ENCODE measurements at places on chromosomes 13 and 19.

DNA sequence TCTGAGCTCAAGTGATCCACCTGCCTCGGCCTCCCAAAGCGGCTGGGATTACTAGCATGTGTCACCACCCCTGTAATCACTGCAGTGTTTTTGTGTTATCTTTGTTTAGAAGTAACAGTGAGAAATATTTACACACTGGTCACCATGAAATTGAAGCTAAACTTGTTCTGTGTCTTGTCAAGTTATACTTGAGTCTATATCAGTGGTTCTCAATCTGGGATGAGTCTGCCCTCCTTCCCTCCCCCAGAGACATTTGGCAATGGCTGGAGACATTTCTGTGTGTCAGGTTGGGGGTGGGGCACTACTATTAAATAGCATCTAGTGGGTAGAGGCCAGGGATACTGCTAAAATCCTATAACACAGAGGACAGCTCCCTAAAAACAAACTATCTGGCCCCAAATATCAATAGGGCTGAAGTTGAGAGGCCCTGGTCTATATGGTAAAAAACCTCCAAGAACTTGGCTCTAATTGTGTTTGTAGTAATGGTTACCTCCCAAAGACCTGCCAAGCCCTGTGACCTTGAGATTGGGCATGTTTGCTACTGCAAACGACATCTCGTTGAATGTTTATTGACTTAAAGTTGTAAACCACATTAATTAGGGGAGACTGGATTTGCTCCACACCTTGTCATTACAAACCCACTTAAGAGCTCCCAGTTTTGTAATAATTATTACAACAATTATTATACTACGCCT lies 6.9 kb downstream of the CTU1 start:
- DNase-seq = no peak

DNA sequence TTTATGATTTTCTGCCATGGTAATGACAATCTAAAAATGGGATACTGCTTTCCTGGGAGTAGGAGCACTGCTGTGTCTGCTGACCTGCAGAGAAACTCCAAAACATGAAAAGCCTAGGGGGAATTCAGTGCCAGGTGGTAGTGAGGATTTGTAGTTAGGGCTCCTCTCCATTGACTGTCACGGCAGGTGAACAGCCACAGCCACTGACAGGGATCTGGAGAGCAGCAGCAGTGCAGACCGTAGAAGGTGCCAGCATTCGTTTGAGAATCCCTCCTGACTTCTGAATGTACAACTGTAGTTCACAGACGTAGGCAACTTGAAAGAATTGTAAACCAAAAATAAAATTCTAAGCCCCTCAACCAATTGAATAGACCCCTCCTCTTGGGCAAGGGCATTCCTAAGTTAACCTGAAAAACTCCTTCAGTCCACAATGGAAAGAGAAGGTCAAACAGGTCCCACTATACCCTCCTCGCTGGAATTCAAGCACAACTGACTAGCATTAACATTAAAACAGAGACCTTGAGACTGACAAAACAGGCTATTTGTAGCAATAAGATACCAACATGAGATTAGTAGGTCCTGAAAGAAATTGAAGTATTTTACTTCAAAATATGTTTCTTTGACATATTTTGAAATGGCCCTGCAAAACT lies 1328.8 kb downstream of the OLFM4 start:
- DNase-seq = no peak

DNA sequence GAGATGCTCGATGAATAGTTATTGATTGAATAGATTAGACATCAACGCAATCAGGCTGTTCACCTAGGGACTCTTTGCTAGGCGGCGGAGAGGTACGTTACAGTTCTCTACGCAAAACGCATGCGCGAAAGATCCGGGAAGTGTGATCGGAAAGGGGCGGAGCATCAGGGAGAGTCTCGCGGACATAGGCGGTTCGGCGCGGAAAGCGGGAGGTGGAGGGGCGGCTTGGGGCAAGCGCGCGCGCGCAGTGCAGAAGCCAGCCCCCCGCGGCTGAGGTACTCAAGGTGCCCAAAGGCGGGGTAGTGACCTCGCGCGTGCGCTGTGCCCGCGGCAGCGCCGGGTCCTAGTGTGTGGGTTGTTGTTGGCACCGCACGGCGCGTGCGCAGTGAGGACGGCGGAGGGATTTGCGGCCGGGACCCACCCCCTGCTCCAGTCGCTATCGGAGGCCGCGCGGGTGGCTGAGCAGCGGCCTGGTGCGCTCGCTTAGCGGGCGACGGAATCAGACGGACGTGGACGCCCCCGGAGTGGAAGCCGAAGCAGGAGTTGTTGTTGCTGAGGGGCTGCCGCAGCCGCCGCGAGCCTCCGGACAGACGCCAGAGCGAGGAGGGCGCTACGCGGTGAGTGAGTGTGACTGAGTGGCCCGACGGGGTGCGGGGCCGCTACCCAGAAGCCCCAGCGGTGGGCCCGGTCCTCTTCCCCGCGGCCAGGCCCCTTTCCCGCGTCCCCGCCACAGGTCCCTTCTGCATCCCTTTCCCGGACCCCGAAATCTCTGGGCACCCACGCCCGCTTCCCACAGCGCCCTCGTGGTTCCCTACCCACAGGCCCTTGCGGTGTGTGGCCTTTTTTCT lies at the start of gene SNRNP70:
Gene SNRNP70 (plus strand): TSS at position 432 of the 848 bp plus-strand sequence. CDS start 964 bp downstream, outside the sequence.
- DNase-seq = peak; percentile 99

DNA sequence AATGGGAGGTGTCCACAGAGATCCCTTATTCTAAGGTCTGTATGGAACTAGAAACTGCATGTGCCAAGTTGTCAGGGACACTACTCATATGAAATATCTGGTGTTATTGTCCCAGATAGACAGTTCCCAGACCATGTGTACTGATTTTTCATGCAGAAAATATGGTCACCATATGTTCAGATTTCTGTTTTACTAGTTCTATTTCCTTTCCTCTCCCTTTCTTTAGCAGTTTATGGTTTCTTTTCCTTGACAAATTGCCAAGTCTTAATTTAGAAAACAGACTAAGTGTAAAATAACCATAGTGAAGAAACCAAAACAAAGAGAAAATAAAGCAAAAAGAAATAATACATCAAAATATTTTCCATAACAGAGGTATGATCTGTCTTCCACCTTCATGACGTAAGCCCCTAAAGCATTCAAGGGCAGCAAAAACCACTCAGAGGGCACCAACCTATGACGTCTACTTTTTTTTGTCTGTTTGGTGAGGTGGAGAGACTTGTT lies 248.5 kb downstream of the KCTD12 start:
- no peak for DNase-seq

GRCh38 chr19:12799742-12800465 lies 1.7 kb downstream of the PRDX2 start:
- no peak for DNase-seq

- DNase-seq = no peak
Observed at GRCh38 chr19:28405346-28405742, 807.6 kb downstream of the UQCRFS1 start.

GRCh38 chr13:77544355-77544754 lies 8.8 kb downstream of the SCEL start:
- no peak for DNase-seq

- DNase-seq = peak; percentile 48
Observed at GRCh38 chr13:44436589-44437337, 63.1 kb downstream of the SERP2 start.

DNA sequence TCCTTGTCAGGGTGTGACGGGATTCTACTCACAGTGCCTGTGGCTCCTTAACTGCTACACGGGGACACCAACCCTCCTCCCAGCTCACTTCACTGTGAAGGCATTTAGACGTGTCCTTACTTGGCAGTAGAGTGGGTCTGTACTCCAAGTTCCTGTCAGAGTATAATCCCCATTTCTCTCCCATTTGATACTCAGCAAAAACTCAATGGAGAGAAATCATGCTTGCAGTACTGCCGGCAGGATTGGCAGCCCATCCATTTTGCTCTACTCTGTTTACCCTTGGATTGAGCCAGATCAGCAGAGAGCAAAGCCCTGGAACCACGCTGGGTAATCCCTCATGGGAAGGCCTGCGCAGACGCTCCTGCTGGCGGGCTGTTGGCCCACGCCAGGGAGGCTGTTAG lies 28.9 kb downstream of the ARL11 start:
- DNase-seq = no peak

GRCh38 chr13:48679941-48680680 lies 26.4 kb downstream of the CYSLTR2 start:
- DNase-seq = no peak

- DNase-seq = no peak
Observed at GRCh38 chr13:34751492-34751891, 190.6 kb upstream of the NBEA start.

DNA sequence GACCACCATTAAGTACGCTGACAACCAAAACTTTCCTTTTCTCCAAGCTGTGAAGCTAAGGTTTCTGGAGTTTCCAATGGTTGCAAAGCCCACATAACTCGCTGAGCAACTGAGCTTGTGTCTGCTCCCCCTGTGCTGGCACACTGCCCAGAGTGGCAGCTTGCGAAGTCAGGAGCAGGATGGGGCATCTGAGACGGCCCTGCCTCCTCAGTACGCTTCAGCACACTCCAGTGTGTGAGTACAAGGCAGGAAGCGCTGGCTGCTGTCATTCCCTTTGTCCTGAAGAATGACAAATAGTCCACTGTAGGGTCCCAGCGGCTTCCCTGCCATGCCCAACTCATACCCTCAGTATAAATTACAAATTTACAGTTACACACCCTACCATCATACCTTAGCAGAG lies 51.5 kb downstream of the SKA3 start:
- no peak for DNase-seq

- DNase-seq = peak; percentile 19
Observed at GRCh38 chr19:15843203-15843893, 27.9 kb upstream of the OR10H1 start.

- no peak for DNase-seq
Observed at GRCh38 chr19:35928507-35928906, 7.7 kb upstream of the LRFN3 start.

- no peak for DNase-seq
Observed at GRCh38 chr13:50645092-50645491, 198.4 kb downstream of the DLEU7 start.

DNA sequence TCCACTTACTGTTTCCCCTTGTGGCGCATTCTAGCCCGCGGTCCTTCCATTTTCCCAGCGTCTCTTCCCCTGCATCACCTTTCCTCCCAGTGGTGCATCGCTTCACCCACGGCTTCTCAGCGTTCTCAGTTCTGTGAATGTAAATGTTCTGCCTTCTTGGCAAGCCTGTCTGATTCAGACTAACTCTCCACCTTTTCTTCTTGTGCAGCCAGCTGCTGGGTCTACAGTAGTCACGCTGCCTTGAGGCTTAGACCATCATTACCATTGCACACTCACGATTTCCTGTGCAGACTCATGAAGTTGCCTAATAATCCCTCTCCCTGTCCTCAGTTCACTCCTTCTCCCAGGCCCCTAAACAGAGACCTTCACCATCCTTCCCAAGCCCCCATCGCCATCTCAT lies 75.0 kb downstream of the DHRS12 start:
- DNase-seq = no peak

DNA sequence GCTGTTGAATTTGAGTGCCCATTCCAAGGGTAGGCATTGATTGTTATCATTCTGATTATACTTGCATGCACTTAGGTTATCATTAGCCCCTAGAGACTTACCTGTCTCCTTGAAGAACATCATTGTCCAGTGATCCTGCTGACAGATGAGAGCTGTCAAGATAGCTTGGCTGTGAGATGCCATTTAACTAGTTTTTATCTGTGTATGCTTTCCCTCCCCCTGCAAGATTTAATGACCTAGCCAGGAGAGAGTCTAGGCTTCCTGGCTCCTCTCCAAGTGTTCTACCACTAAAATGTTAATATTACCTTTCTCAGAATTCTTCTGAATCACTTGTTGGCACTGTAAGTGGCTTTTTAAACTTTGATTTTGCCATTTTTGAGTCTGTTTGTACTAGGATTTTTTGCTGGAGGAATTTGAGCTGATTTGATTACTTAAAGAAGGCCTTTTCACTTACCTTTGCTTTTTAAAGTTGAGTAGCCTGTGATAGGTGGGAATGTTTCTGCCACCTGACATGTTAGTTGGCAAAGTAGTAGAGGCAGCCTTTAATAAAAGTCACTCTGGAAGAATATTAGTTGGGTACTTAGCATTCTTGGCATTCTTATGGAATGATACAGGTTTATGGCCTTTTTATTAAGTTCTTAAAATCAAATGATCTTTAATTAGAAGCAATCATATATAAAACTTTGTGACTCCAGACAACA lies 41.1 kb downstream of the ARHGAP35 start:
- DNase-seq = no peak

DNA sequence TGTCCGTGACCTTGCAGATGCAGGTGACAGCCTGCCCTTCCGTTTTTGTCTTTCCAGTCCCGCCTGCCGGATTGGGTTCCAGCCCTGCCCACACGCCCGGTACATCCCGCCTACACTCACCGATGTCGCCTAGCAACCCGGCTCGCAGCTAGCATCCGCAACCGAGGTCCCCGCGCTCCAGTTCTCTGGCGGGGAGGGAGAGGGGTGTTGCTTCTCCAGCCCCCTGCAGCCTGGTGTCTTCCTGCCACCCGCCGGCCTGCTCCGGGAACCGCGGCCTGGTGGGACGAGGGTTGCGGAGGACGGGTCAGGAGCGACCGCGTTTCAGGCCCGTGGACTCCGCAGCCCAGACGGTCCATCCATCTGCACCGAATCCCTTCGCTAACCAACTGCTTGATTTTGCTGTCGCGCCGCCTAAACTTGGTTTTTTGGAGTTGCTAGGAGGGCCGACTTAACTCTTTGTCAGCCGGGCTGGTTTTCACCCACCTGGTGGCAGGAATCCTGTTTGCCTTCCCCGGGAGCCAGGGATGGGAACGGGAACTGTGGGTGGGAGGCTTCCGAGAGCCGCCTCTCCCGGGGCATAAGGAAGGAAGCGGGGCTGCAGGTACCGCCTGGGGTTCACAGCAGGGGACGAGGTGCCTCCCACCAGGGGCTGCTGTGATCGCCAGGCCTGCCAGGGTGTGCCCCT lies 15.4 kb upstream of the MATK start:
- peak; percentile 65 for DNase-seq

DNA sequence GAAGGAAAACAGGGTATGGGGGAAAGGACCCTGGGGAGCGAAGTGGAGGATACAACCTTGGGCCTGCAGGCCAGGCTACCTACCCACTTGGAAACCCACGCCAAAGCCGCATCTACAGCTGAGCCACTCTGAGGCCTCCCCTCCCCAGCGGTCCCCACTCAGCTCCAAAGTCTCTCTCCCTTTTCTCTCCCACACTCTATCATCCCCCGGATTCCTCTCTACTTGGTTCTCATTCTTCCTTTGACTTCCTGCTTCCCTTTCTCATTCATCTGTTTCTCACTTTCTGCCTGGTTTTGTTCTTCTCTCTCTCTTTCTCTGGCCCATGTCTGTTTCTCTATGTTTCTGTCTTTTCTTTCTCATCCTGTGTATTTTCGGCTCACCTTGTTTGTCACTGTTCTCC lies 2.7 kb downstream of the KLK3 start:
- DNase-seq = no peak

DNA sequence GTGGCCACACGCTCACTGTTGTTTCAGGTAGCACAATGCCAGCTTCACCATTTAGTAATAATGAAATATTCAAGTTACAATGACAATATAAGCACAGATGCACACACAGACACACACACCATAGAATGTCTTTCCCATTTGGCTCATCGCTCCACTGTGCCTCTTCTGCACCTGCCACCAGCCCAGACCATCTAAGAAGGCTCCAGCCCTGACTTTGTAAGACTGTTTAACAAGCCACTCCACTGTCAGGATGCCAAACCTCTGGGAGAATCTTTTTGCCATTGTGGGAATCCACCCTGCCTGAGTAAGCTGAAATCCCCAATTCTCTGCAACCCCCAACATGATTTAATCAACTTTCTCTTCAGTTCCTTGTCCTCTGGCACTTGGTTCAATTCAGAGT lies 60.6 kb downstream of the LHFPL6 start:
- DNase-seq = no peak
